NCI-H187 treated with DMSO at 0.1 percent for 48 hours (cell line): ENCODE measurements at places on chromosomes 4 and X.

- no peak for DNase-seq
Measured at GRCh38 chrX:55490121-55490520, 473 bp upstream of the USP51 start.

GRCh38 chr4:5863461-5864113 is 29.3 kb downstream of the CRMP1 start:
- DNase-seq: no peak

GRCh38 chr4:150255610-150256224 is 177.5 kb downstream of the DCLK2 start:
- no peak for DNase-seq

DNA sequence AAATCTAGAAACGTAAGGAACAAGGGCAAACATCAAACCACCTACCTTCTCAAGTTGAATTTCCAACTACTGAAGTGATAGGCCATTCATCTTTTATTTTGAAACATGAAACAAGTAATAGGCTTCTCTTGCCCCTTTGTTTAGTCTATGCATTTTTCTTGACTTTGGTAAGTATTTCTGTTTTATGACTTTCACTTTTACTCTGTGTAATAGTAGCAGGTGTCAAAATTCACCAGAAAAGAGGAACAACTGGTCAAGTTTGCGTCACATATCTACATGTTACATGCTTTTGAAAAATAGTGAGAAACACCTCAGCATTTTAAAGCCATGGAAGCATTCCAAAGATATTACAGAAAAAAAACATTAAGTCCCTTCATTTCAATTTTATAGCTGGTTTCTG is 157.1 kb upstream of the FTHL17 start:
- no peak for DNase-seq

- no peak for DNase-seq
Measured at GRCh38 chr4:148312956-148313490, 129.2 kb downstream of the NR3C2 start.
